ENCODE measurements at places on chromosomes 4 and X. TPM values are rescaled to one million over a fixed set of nuclear protein-coding genes. Genes with fewer than 3 reads are reported as not detected.

Gene EXOC1L
- total RNA-seq, result not detected

Gene BMX
- not detected for total RNA-seq

Gene CCDC158
- total RNA-seq, result not detected

Gene EFNB1
- total RNA-seq, result 8.0 TPM

Gene CPE
- 1.5 TPM for total RNA-seq

Gene CXCL5
- 25.3 TPM for total RNA-seq

Gene ZC4H2
- 1.9 TPM for total RNA-seq

Gene POF1B
- 3.0 TPM for total RNA-seq

Gene FMR1NB
- not detected for total RNA-seq

Gene USP27X
- 3.8 TPM for total RNA-seq

Gene STAP1
- not detected for total RNA-seq

Gene C4orf36
- total RNA-seq, result 1.3 TPM

Gene CFI
- 1.0 TPM for total RNA-seq

Gene BBS12
- 2.2 TPM for total RNA-seq

Gene HDX
- total RNA-seq, result 2.0 TPM

Gene ARAF
- 57.8 TPM for total RNA-seq

Gene SLC2A9
- total RNA-seq, result 0.50 TPM

Gene LNX1
- not detected for total RNA-seq

Gene CNKSR2
- total RNA-seq, result 2.2 TPM

Gene COL4A5
- total RNA-seq, result 12.2 TPM

Gene DCX
- total RNA-seq, result not detected

Gene JAKMIP1
- not detected for total RNA-seq

Gene TSPAN5
- 12.4 TPM for total RNA-seq

Gene SCML2
- 8.6 TPM for total RNA-seq

Gene TLR3
- total RNA-seq, result 0.38 TPM

Gene ENPEP
- 0.06 TPM for total RNA-seq

Gene UBA1
- total RNA-seq, result 187 TPM

Gene UGDH
- 216 TPM for total RNA-seq

Gene EXOC1
- total RNA-seq, result 13.8 TPM

Gene TXK
- 0.14 TPM for total RNA-seq

Gene SHROOM2
- total RNA-seq, result 1.0 TPM

Gene ZNF732
- not detected for total RNA-seq

Gene ARHGEF38
- total RNA-seq, result not detected

Gene FABP2
- total RNA-seq, result not detected

Gene EFHC2
- total RNA-seq, result 0.36 TPM

Gene PRR32
- total RNA-seq, result not detected

Gene WDR17
- total RNA-seq, result 1.8 TPM

Gene FAM47A
- not detected for total RNA-seq

Gene HSD17B13
- total RNA-seq, result 0.05 TPM

Gene TNIP3
- 0.43 TPM for total RNA-seq

Gene HEPH
- total RNA-seq, result not detected

Gene CT45A2
- not detected for total RNA-seq

Gene MGARP
- total RNA-seq, result 0.57 TPM

Gene CTAG1A
- total RNA-seq, result not detected
